ENCODE measurements at places on chromosomes 3 and 15.

GRCh38 chr15:78167227-78167888, 18.2 kb downstream of the IDH3A start:
- DNase-seq, result no peak

- no peak for DNase-seq
These were observed 79.3 kb downstream of the ANO10 start for GRCh38 chr3:43542328-43543043.

DNA sequence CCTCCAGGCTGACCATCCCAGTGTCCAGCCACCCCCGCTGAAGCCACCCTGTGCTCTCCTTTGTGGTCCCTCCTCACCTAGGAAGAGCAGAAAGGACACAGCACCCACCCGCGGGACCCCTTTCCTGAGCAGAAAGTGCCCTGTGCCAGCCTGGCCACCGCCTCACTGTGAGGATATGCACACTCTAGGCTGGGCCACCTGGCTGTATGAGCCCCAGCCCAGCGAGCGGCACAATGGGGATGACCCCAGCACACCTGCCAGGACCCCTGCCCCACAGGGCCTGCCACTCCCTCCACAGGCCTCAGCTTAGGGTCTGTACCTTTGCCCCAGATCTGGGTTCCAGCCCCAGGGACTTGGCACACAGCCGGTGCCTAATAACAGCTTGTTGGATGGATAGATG, 47.9 kb upstream of the FURIN start:
- DNase-seq, result no peak

DNA sequence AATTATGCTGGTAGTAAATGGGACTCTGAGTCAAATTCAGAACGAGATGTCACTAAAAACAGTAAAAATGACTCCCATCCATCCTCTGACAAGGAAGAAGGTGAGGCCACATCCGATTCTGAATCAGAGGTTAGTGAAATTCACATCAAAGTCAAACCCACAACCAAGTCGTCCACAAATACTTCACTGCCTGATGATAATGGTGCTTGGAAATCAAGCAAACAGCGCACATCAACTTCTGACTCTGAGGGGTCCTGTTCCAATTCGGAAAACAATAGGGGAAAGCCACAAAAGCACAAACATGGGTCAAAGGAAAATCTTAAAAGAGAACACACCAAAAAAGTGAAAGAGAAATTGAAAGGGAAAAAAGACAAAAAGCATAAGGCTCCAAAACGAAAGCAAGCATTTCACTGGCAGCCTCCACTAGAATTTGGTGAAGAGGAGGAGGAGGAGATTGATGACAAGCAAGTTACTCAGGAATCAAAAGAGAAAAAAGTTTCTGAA, 15.1 kb upstream of the ZBTB47 start:
- DNase-seq, result no peak

DNA sequence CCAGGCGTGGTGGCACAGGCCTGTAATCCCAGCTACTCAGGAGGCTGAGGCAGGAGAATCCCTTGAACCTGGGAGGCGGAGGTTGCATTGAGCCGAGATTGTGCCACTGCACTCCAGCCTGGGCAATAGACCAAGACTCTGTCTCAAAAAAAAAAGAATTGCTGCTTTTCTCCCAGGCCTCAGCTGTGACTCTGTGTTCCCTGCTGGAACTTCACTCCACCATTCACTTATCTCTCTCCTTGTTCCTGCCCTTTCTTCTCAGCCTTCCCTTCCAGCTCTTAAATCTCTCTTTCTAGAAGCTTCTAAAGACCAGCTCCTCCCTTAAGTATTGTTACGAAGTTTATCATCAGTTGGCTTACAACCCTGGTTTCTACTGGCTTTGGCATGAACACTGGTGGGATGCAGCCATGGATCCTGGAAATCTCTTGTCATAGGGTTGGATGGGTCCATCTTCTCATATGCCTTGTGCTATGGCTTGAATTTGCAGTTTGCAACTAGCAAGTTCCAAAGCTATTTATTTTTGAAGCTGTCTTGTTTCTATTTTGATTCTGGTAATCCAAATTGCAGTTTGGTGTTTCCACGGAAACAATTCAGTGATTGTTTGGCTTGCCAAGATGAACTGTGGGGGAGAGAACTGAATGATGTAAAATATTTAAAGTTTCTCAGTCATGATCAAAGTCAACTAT, 10.5 kb downstream of the C3orf62 start:
- no peak for DNase-seq

DNA sequence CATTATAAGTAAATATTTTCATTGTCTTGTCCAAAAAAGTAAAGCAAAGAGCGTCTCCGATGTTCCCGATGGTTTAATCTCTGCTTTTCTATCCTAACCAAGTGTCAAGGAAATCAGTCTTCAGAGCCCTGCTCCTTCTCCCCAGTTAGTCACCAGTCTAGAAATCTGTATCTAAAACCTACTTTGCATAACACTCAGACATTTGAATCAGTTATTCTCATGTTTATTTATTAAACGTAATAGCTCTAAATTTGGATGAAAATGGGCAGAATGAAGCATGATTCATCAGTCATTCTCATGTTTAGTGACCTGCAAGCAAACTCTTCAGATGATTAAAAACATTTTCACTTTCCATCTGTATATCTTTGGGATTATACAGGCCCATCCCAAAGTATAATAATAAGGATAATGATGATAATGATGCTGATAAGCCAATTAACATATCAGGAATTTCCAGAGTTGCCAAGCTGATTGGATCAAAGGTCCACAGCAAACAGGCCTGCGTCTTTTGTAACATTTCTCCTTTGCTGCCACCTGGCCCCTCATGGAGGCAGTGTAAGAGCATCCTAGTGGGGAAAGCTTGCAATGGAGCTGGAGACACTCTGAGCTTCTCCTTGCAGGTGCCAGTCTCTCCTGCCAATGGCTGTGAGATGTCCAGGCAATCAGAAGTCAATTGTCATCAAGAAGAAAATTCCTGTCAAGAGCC, 273.9 kb downstream of the IGSF11 start:
- no peak for DNase-seq

- DNase-seq, result no peak
These were observed 63.7 kb downstream of the DUT start for GRCh38 chr15:48394970-48395369.

GRCh38 chr15:57555270-57555669, 36.4 kb upstream of the MYZAP start:
- no peak for DNase-seq

GRCh38 chr3:38334142-38335055, 12.2 kb upstream of the XYLB start:
- no peak for DNase-seq

- DNase-seq, result no peak
These were observed 552.5 kb upstream of the ROBO2 start for GRCh38 chr3:76487446-76487845.

DNA sequence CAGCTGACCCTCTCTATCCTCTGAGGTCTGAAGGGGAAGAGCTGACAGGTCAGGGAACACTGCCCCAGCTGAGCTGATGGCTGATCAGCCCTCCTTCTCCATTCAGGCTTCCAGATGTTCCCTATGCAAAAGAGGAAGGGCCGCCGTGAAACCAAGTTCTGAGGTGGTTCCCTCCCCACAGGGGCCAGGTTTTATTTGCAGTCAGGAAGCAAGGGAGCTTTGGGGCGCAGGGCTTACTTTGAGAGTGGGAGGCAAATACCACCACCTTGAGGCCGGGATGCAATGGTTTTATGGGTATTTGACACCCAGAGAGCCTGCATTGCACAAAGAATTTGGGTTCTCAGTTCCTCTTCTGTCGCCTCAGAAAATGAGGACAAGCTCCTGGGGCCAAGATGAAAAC, 186.9 kb downstream of the ARRDC4 start:
- no peak for DNase-seq

- no peak for DNase-seq
These were observed 141.9 kb upstream of the CCDC54 start for GRCh38 chr3:107235193-107235927.

GRCh38 chr3:195069501-195070251, 201.3 kb downstream of the XXYLT1 start:
- DNase-seq, result no peak

DNA sequence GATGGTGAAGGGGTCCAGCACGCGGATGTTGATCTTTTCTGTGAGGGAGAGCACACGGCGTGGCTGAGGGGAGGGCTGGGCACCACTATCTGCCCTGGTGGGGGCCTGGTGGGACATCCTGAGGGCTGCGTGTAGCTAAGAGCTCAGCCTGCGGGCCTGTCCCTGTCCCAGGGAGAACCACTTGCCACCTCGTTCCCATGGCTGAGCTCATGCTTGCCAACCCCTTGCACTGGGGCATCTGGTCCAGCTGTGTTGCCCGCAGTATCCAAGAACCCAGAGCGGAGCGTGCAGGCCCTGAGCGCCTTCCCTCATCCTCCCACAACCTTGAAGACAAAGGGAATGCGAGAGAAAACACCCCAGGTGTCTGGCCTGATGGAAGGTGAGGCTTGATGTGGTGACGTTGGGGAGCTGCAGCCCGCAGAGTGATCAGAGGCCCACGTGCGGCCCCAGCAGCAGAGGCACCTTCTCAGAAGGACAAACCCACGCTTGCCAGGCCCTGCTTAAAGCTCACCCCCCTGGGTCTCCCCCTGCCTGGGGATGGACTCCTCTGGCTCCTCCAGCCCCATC, 28.9 kb downstream of the TKT start:
- DNase-seq, result no peak

GRCh38 chr15:29149738-29150075, 119.9 kb downstream of the NSMCE3 start:
- DNase-seq, result no peak

- DNase-seq, result no peak
These were observed at the start of gene TASOR for GRCh38 chr3:56683122-56683817. TSS of gene TASOR (minus strand) at chr3:56683265. CDS start at chr3:56683006, 259 bp downstream.

DNA sequence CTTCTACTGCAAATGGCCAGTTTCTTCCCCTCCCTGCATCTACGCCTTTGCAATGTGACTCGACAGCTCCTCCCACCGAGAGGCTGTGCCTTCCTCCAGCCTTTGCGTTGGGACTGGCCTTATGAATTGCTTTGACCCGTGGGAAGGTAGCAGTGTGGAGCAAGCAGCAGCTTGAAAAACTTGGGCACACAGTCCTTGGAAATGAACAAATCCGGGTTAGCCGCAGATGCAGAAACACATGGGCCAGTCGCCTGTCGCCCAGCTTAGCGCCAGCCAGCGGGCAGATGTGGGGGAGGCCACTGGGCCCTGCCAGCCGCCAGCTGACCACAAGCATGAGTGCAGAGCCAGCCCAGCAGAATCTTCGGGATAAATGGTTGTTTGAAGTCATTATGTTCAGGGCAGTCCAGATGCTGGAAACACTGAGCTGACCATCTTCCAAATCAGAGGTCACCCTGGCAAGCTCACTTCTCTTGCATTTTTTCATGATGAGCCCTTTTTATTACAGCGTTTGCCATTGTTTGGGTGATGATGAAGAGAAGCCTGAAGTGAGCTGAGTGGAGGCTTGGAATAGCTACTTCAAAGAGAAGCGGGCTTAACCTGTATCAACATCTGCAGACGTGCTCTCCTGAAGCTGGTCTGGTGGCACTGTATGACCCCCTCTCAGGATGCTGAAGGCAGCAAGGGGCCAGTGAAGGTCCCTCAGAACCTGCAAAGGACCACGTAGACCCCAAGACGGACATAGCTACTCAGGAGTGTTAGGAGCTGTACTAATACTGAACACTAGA, 9.8 kb downstream of the SELENOS start:
- DNase-seq, result no peak

DNA sequence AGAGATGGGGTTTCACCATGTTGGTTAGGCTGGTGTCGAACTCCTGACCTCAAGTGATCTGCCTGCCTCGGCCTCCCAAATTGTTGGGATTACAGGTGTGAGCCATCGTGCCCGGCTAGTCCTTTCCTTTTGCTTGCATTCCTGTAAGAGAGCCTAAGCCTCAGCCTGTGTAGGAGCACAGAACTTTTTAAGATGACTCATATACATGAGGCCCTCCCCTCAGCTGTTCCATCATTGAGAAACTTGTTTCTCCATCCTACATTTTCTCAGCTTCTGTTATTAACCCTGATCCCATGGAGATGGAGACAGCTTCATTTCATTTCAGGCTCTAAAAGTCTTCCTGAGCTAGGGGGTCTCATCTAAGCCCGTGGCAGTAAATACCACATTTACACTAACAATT, 123.3 kb downstream of the PLOD2 start:
- DNase-seq, result no peak

- DNase-seq, result no peak
These were observed 132.9 kb downstream of the MAGI1 start for GRCh38 chr3:65905771-65906170.

DNA sequence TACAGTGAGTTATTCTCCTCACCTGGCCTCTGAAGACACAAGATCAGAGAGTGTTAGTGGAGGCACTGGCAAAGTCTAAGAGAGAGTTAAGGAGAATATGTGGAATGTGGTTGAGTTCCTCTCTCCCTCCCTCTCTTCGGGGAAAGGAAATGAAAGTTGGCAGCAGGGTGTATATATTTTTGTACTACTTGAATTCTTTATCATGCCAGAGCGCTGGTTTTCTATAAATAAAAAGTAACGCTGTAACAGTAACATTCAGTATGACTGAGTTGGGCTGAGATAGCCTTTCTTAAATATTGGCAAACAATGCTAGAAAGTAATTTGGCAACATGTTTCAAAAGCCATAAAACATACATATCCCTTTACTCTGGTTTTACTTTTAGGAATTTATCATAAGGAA, 77.5 kb upstream of the TNFAIP8L3 start:
- no peak for DNase-seq

GRCh38 chr3:58403513-58404109, 30.0 kb downstream of the PDHB start:
- no peak for DNase-seq

All from NCI-H187 treated with DMSO at 0.1 percent for 48 hours (cell line).